ENCODE measurements at places on chromosomes 3 and 15. TPM values are rescaled to one million over a fixed set of nuclear protein-coding genes. Genes with fewer than 3 reads are reported as not detected.

DNA sequence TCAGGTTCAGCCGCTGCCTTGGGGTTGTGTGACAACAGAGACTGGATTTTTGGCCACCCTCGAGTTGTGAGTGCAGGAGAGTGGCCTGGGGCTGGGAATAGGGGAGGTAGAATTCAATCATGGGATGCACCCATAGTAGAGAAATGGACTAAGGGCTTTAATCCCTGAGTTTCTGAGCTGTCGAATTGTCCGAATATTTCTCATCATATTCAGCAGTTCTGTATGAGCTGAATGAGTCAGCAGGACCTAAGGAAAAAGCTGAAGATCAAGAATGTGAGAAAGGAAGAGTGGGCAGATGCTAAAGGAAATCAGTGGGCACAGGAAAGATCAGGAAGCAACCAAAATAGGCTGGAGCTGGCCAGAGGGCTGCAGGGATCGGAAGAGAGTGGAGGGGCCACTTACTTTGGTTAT is 44.4 kb upstream of the SACM1L start:
- DNase-seq = no peak

DNA sequence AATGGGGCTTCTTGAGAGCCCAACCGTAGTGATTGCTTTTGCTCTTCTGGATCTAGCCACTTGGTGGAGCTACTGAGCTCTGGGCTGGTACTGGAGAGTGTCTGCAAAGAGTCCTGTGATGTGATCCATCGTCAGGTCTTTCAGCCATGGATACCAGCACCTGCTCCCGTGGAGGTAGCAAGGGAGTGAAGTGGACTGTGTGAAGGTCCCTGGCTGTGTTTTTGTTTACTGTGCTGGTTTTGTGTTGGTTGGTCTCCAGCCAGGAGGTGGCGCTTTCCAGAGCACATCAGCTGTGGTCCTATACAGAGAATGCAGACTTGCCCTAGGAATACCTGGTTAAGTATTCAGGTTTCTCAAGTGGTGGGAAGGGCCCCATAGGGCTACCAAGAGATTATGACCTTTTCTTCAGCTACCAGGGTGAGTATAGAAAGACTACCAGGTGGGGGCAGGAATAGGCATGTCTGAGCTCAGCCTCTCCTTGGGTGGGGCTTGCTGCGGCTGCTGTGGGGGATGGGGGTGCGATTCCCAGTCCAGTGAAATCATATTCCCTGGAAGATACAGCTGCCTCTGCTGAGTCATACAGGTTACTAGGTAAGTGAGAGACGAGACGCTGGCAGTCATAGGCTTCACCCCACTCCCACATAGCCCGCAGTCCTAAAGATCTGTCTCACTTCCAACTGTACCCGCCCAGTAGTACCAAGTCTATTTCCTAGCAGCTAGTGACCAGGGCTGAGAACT is 733.7 kb downstream of the ZNF385D start:
- DNase-seq = no peak

The TRIM42 gene
- polyA plus RNA-seq = not detected

The CHRFAM7A gene
- polyA plus RNA-seq = 2.3 TPM

DNA sequence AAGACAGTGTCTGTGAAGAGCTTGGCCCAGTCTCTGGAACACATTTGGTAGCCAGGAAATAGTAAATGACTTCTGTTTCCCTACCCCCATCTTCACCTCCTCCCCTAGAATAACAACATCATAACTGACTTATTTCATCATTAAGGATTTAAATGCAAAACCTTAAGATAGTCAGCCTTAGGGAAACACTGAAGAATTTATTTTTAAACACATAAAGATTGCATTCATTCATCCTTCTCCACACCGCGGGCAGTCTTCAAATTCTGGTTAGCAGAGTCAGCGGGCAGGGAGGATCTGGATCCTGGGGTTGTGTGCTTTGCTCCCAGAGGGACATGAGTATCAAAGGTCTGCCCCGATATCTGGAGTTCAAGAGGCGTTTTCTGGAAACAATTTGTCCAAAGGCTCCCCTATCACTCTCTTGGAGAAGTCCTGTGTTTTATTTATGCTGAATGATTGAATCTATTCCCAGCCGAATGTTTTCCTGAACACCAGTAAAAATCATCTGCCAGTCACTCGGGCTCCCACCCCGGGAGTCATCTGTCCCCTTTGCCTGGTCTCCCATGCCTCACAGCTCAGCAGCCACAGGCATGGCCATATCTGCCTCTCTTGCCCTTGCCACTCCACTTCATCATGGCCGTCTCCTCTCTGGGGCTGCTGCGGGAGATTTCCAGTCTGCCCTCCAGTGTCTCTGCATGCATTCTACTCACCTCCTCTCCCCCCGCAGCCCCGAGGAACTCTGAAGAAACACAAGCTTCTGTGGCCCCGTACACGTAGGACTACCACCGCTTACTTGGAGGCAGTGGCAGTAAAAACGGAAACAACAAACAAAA is 234.7 kb upstream of the CTDSPL start:
- DNase-seq = no peak

Data from forelimb muscle (tissue), 1 donor.